ENCODE measurements at places on chromosomes 11 and 22. TPM values are rescaled to one million over a fixed set of nuclear protein-coding genes. Genes with fewer than 3 reads are reported as not detected.

C1QTNF5 gene
- total RNA-seq = 6.2 TPM

C11orf16 gene
- not detected for total RNA-seq

MS4A6A gene
- total RNA-seq = 21.2 TPM

DNA sequence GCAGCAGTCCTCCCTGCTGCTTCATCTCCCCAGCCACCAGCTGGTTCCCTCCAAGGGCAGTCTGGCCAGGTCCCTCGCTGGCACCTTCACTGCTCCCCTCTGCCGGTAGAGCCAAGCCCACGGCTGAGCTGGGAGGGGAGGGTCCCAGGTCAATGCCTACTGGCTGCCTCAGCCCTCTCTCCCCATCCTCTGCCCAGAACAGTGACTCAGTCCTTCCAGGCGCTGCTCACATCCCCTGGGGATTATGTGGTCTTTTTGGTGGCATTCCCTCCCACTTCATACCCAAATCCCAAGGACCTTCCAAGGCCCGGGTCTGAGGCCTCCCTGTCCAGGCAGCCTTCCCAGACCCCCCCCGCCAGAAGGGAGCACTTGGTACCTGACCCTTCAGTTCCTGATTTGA lies 44.9 kb downstream of the WNT7B start:
- H3K36me3 ChIP-seq = no peaks in the 10 kb centered on the region
- peaks cover 32% of the 10 kb centered on the region for H3K27me3 ChIP-seq
- no peak overlapping the region for H3K4me3 ChIP-seq
- no peak for DNase-seq
- H3K4me1 ChIP-seq = no peaks in the 10 kb centered on the region
- no peak overlapping the region for H3K27ac ChIP-seq

- H3K4me3 ChIP-seq = no peak overlapping the region
- DNase-seq = peak; percentile 23
- H3K4me1 ChIP-seq = no peaks in the 10 kb centered on the region
- no peak overlapping the region for H3K27ac ChIP-seq
Measured at GRCh38 chr11:88414385-88414861, 76.9 kb upstream of the CTSC start.

DNA sequence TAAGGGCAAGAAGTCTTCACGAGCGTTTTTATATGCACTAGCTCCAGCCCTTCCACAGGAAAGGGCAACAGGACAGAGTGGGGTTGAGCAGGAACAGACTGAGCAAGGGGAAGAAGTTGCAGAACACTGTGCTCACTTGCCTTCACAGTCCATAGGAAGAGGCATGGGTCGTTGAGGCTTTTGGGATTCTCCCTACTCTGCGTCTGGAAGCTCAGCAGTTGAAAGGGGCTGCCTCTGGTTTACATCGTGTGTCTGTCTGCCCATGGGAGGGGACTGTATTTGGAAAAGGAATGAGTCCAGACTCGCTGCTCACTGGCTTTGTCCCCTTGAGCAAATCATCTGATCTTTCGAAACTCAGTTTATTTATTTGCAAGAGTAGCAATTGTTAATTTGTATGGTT lies 1.1 kb upstream of the PDGFD start:
- DNase-seq = no peak
- H3K36me3 ChIP-seq = no peaks in the 10 kb centered on the region
- H3K4me1 ChIP-seq = no peaks in the 10 kb centered on the region
- H3K27ac ChIP-seq = no peak overlapping the region
- no peak overlapping the region for H3K4me3 ChIP-seq

DNA sequence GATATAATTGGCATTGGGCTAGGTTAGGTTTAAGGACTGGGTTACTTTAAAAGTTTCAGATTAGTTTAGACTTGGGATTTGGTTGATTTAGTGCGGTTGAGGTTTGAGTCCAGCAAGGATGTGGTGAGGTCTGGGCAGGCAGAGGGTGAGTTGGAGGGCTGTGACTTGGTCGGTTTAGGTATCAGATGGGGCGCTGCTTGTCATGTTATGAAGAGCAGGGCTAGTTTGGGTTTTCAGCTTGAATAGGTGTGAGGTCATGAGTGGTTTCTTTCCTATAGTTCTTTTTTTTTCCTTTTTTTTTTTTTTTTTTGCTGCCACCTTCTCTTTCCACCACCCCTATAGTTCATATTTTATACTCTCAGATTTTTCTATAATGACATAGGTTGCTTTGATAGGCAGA lies 4.8 kb downstream of the CLCF1 start:
- H3K27ac ChIP-seq = no peak overlapping the region
- no peak for DNase-seq
- no peaks in the 10 kb centered on the region for H3K36me3 ChIP-seq
- peaks cover 3% of the 10 kb centered on the region for H3K4me1 ChIP-seq

GRCh38 chr11:67384851-67385366 lies 6.9 kb upstream of the RAD9A start:
- no peaks in the 10 kb centered on the region for H3K27me3 ChIP-seq
- H3K4me1 ChIP-seq = no peaks in the 10 kb centered on the region
- DNase-seq = no peak

DNA sequence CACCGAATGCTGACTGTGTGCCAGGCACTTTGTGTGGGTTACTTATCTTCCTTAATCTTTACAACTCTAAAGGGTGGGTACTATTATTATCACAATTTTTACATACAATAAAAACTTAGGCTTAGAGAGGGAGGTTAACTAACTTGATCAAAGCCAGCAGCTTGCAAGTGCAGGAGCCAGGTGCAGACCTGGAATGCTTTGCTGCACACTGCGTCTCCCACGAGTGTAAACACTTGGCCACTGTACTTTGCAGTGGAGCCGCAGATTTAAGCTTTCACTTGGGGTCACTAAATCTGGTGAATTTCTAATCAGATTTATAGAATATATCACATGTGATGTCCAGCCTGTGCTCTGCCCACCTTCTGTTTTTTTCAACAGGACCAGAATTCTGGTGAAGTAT lies 36.7 kb downstream of the AMOTL1 start:
- no peaks in the 10 kb centered on the region for H3K27me3 ChIP-seq
- peak overlapping the region; percentile 63 for H3K27ac ChIP-seq

GRCh38 chr11:94028436-94028835 lies 7.3 kb downstream of the HEPHL1 start:
- DNase-seq = no peak
- no peaks in the 10 kb centered on the region for H3K4me1 ChIP-seq
- H3K27ac ChIP-seq = no peak overlapping the region
- H3K36me3 ChIP-seq = no peaks in the 10 kb centered on the region
- H3K27me3 ChIP-seq = no peaks in the 10 kb centered on the region

- H3K27me3 ChIP-seq = no peaks in the 10 kb centered on the region
- no peak for DNase-seq
- H3K4me1 ChIP-seq = no peaks in the 10 kb centered on the region
- no peak overlapping the region for H3K27ac ChIP-seq
Measured at GRCh38 chr11:28671274-28671673, 563.1 kb downstream of the METTL15 start.

GRCh38 chr11:35163209-35163608 lies 24.2 kb downstream of the CD44 start:
- H3K27ac ChIP-seq = peak overlapping the region; percentile 24
- no peaks in the 10 kb centered on the region for H3K27me3 ChIP-seq
- H3K4me3 ChIP-seq = no peak overlapping the region
